ENCODE measurements at places on chromosomes 7 and 10.

GRCh38 chr10:75632805-75633462 lies 201.5 kb downstream of the LRMDA start:
- peak; percentile 23 for DNase-seq

DNA sequence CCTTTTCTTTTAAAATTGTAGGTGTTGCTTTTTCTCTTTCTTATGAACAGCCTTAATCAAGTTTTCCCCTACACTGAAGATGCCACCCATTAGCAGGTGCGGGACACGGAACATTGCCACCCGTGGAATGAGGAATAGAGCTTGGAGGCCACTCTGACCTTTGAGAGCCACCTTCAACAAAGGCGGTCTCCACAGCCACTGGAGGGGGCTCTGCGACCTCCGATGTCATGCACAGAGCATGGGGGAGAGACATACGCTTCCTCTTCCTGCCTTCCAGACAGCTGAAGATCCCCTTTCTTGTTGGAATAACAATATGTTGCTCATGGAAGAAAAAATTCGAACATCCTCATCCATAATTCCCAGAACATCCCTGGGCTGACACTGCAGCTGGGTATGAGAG lies 39.1 kb downstream of the ADARB2 start:
- no peak for DNase-seq

GRCh38 chr7:157603005-157603404 lies 266.2 kb downstream of the DNAJB6 start:
- DNase-seq: no peak

GRCh38 chr7:158274996-158275395 lies 312.6 kb downstream of the PTPRN2 start:
- DNase-seq: no peak

DNA sequence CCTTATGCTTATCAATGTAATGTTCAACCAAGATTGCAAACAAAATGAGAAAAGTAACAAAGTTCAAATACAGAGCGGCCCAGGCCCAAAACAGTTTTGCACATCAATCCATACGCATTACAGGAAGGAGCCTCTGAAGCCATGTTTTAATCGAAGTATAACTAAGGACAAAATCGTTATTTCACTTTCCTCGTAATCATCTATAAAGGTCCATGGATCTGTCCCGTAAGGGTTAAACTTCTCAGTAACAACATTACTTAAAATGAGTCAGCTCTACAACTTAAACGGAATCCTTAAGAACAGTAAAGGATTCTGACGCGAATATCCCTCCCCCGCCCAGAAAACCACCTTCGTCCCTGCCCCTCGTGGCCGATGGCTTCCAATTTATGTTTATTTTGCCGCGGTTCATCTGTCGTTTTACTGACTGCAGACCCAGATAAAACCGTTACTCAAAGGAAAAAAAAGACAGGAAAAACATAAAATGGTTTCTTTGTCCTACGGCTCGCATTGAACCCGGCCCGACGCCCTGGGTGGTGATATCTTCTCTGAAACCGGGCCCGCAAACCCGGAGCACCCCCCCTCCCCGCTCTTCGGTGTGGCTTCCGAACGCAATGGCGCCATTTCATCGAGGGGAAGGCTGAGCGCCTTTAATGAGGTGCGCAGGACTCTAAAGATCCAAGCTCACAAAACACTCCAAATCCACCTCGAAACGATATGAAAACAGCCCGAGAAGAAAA lies 1.1 kb downstream of the HNRNPA2B1 start:
- DNase-seq: peak; percentile 43

GRCh38 chr10:104622598-104623209 lies 18.4 kb upstream of the SORCS3 start:
- no peak for DNase-seq

- DNase-seq: no peak
These were observed 302.0 kb downstream of the ETV1 start for GRCh38 chr7:13687500-13687899.

DNA sequence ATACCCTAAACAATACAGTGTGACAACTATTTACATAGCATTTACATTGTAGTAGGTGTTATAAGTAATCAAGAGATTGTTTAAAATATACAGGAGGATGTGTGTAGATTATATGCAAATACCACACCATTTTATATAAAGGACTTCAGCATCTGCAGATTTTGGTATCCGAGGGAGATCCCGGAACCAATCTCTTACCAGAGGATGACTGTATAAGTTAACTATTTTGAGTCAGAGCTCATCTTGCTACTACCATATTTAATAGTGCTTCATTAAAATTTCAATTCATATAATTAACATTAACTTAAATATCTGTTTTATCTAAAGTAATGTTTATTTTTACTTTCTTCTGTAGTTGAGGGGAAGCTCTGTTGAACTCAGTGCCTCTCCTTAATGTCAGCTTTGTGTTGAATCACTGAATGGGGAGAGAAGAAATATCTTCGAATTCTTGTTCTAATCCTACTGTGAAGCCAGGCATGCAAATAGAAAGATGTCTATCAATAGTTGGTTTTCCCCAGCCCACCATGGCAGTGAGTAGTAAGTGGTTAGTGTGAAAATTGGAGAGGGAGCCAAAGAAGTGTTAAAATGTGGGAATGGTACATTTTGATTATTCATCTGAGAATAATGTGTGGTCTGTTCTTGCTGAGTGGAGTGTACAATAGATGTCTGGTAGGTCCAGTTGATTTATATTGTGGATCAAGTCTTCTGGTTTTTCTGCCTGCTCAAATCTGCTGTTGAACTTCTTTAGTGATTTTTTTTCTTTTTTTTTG lies 90.1 kb upstream of the CYP26C1 start:
- no peak for DNase-seq

DNA sequence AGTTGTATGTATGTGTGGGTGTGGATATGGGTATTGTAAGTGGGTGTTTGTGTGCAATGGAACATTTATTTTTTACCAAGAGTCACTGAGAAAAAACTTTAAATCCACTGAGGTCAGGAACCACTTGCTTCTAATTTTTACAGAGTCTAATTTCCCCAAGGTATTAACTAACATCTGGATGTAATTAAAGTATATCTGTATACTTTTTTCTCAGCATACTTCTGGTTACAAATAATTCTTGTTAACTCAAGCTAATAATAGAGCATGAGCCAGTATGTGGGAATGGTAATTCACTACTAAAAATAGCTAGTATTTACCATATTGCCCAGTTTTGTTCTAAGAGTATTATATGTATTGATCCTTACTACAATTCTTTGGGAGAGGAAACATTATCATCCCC lies 24.6 kb upstream of the STEAP4 start:
- no peak for DNase-seq

DNA sequence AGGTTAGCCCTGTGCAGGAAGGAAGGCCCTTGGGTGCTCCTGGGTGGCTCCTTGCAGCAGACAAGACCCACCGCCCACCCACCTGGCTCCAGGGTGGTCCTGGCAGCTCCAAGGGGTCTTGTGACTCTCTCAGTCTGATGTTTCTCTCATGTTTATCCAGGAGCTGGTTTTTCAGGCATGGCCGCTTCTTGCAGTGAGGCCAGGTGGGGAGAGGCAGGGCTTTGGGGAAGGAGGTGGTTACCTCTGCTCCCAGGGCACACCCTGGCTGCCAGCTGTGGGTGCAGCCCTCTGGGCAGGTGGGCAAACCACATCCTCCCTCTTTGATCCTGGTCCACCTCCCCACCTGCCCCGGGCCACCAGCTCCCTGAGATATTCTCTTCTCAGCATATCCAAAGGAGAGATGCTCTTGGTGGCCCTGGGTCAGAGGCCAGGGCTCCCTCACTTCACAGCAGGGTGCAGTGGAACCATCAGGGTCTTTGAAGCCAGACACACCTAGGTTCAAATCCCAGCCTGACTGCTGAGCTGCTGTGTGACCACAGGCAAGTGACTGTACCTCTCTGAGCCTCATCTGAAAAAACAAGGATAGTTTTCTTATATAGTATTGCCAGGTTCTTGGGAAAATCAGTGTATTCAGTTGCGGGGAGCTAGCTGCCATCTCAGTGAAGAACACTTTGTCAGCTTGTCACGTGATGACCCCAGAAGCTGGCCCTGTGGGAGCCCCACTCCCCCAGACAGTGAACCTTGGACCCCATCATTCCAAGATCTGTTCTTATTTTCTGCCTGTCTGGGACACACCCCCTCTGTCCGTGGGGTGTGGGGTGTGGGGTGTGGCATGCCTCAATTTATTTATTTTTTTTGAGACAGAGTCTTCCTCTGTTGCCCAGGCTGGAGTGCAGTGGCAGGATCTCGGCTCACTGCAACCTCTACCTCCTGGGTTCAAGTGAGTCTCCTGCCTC lies 11.5 kb downstream of the GTF2IRD1 start:
- DNase-seq: no peak

DNA sequence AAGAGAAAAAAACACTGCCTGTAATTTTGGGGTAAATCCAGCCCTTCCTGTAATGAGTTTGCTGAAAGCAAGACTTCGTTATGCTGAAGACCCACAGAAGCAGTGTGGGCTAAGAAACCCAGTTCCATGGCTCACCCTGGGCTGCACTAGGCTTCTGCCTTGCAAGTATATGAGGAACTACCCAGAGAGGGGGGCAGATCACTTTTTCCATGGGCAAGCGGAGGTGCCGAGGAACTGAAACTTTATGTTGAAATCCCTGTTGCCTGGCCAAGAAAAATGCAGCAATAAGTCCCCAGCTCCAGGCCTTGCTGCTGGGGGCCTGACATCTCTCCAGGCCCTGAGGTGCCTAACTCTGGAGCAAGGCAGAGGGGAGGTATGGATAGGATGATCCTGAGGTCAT lies 8.5 kb downstream of the RASSF4 start:
- peak; percentile 100 for DNase-seq

GRCh38 chr7:105210721-105211205 lies 178.0 kb downstream of the SRPK2 start:
- DNase-seq: peak; percentile 27

DNA sequence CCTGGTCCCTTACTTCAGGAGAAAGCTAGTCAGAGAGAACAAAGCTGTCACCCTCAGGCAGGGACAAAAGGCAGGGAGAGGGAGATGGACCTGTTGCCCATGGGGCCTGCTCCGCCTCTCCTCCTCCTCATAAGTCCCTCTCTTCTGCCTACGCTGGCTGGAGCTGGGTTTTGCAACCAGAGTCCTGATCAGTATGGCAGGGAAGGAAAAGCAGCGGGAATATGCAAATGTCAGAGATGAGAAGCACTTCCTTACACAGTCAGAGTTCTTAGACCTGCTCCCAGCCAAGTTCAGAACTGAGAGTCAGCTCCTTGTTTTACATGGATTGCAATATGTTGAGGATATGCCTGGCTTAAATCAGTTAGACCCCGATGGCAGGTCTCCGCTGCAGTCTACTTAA lies 231.1 kb downstream of the ADAM12 start:
- no peak for DNase-seq

DNA sequence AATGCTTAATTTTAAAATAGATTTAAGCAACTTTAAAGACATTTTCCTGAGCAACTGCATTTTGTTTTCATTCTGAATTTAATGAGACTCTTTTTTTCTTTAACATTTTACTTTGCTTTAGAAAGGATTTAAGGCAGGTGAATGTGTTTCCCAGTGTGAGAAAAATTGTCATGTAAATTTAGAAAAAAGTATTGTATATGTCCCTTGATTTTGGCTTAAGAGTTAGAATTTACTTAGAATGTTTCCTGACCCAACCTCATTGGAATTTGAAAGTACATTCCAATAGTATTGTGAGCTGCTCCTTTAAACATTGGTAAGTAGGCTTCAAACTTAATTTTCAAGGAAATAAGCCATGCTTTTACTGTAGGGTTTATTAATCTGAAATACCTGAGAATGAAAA lies 110.2 kb downstream of the PTEN start:
- DNase-seq: no peak

DNA sequence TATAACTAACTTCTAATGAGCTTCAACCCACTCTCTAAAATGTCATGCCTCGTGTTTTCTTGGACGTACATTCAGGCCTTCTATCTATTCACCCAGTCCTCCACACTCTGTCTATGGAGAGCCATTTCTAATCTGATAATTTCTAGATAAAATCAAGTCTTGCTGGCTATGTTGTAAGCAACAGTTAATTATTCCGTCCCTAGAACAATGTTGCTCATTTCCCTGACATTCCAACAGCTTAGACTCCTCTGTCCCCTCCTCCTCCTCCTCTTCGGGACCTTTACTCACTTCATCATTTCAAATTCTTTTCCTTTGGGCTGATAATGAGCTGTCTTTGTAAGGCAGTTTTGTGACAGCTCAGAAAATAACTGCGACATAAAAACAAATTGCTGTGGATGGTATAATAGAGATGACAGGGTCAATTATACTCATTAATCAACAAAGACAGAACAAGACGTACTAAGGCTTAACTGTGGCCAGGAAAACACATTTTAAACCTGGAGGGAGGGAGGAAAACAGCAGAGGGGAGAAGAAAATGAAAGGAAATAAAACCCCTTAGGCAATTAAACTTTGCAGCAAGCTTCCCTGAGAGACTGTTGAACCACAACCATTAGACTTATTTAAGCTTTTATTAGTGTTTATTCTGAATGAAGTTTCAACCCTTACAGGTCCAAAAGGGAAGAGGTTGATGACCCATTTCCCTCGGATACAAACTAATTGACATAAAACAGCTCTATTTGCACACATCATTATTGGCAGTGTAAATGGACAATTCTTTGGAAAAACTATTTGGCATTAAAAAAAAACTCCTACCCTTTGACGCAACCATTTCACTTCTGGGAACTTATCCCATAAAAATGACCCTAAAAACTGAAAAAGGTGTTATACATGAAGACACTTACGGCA lies 179.1 kb downstream of the SFMBT2 start:
- DNase-seq: no peak

GRCh38 chr7:107613948-107614347 lies 33.9 kb downstream of the BCAP29 start:
- no peak for DNase-seq

GRCh38 chr7:50216626-50217025 lies 87.9 kb upstream of the IKZF1 start:
- no peak for DNase-seq

DNA sequence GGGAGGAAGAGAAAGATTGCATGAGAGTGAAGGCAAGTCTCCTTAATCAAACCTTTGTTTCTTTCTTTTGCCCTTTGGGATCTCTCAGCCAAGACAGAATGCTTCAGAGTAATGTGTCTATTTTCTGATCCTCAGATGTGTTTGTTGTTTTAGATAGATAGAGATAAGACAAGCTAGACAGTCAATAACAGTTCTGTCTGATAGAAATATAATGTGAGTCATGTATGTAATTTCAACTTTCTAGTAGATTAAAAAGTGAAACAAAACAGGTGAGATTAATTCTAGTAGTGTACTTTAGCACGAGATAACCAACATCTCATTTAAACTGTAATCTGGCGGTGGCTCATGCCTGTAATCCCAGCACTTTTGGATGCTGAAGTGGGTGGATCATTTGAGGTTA lies 159.2 kb downstream of the GATA3 start:
- no peak for DNase-seq

- DNase-seq: peak; percentile 3
These were observed 273.6 kb downstream of the SDHAF3 start for GRCh38 chr7:97390915-97391593.

GRCh38 chr7:120997882-120998474 lies 9.5 kb downstream of the CPED1 start:
- DNase-seq: peak; percentile 88

- peak; percentile 99 for DNase-seq
These were observed 37.7 kb downstream of the LRMDA start for GRCh38 chr10:75469006-75469616.

Data from MV-4-11 (cell line).